Stimulated activated CD8-positive, alpha-beta memory T cell treated with anti-CD3 and anti-CD28 coated beads, Interleukin-12 subunit alpha, Interleukin-12 subunit beta, amount 100 ng/mL, for 1 hour (primary cell): ENCODE measurements at places on chromosomes 3 and 15.

- no peak for DNase-seq
Measured at GRCh38 chr3:56219894-56220805, 248.1 kb downstream of the ERC2 start.

GRCh38 chr15:43325039-43325684 lies 5.2 kb downstream of the LCMT2 start:
- no peak for DNase-seq

DNA sequence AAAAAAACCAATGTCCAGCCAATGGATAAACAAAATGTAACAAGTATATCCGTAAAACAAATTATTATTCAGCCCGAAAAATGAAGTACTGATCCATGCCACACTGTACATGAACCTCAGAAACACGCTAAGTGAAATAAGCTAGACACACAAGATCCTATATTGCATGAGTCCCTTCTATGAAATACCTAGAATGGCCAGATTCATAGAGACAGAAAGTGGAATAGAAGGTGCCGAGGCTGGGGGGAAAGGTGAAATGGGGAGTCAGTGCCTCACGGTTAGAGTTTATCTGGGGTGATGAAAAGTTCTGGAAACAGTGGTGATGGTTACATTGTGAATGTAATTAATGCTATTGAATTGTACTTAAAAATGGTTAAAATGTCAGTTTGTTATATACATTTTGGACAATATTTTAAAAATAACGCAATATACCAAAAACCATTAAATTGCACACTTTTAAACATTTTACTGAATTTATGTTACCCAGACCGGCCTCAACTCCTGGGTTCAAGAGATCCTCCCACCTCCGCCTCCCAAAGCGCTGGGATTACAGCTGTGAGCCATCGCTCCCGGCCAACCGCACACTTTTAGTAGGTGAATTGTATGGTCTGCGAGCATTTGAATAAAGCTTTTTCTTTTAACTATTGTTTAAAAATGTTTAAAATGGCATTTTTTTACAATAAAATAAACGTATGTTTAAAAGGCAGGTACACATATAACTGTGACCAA lies 2.1 kb downstream of the RNF168 start:
- DNase-seq, result no peak

- no peak for DNase-seq
Measured at GRCh38 chr3:72487946-72488737, 360.1 kb downstream of the SHQ1 start.

- DNase-seq, result no peak
Measured at GRCh38 chr3:105103139-105103538, 263.6 kb upstream of the ALCAM start.

GRCh38 chr3:46675426-46675825 lies 18.1 kb downstream of the ALS2CL start:
- no peak for DNase-seq

DNA sequence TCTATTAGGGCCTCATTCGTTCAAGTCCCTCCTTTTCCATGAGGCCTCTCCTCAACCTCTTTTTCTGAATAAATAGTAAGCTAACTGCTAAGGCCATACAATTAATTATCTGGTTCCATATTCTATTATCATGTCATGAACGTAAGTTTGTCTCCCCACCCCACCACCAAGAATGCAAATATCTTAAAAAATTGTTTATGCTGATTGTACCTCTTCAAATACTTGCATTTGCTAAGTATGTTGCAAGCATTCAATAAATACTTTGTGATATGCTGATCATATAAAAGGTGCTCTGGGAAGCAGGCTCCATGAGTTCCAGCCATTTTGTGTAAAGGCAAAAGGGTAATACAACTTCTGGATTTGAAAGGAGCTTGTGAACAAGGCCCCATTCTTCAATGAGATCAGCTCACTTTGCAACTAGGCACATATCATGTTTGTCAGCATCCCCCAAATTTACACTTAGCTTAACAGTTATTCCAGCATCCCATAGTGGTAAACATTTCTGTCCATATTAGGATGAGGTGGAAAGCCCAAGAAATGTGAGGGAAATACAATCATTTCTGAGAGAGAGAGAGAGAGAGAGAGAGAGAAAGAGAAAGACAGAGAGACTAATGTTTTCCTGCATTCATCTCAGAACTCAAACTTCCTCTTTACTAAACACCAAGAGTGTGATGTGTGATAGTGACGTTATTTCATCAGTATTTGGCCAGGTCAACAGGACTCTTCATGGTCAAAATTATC lies 33.2 kb downstream of the SLC12A8 start:
- no peak for DNase-seq

DNA sequence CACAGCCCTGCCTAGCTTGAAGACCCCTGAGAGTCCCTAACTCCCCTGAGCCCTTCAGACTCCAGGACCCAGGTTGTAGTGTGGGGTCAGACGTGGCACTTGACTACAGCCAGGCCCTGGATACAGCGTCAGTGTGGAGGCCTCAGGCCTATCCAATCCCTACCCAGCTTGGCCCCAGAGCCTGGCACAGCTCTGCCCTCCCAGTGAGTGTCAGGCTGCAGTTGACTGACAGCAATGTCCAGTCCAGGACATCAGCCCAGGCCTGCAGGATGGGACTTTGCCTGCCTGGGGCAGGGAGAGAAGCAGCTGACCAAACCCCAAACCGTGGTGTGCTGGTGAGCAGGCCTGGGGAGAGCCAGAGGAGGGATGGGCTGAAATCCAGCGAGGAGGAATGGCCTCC lies 27.3 kb downstream of the KLF13 start:
- DNase-seq, result no peak

GRCh38 chr3:2686816-2687502 lies 423.2 kb downstream of the IL5RA start:
- DNase-seq, result no peak

- no peak for DNase-seq
Measured at GRCh38 chr3:69161587-69162307, 39.4 kb upstream of the LMOD3 start.

DNA sequence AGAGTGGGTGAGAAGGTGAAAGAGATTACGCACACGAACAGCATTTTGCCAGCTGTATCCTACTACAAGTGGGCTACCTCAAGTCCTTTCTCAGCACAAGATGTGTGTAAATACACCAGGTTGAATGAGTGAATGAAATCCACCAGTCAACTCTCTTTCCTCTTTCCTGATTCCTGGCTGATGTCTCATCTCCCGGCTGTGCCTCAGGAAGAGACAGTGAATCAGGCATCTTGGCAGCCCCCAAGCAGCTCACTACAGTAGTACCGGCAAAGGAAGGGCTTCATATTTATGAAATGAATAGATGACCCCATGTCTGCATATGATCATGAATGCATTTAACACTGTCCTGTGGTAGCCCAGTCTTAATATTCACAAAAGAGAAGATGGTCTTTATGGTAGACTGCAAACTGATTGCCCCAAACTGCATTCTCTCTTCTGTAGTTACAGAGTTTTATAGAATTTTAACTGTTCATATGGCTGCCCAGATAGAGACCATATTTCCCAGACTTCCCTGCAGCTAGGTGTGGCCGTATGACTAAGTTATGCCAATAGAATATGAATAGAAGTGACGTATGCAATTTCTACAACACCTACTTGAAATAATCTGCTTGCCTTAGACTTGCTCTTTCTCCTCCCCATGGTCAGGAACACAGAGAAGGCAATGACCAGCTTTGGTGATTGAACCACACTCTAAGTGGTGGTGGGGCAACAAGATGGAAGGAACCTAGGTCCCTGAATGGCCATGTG lies 22.7 kb downstream of the MGLL start:
- no peak for DNase-seq

DNA sequence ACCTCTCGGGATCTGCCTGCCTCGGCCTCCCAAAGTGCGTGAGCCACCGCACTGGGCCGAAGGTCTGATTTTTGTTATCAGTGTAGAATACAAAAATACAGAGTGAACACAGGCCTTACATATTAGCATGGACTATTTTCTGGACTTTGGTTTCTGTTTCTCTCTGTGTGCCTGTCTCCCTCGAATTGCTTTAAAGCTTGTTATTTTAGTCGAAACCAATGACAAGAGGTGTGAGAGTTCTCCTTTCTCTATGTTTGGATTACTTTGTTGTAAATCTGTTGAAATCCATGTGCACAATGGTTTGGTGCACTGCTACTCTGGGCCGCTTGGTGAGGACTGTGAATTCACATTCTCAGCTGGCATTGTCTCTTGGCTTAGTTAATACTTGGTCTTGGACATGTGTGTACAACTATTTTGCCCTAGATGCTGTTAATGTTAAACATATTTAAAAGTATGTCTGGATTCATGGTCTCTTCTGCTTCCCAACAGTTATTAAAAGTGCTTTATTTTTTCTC lies 23.9 kb downstream of the MED12L start:
- no peak for DNase-seq

- no peak for DNase-seq
Measured at GRCh38 chr3:173865900-173866498, 468.5 kb downstream of the NLGN1 start.

DNA sequence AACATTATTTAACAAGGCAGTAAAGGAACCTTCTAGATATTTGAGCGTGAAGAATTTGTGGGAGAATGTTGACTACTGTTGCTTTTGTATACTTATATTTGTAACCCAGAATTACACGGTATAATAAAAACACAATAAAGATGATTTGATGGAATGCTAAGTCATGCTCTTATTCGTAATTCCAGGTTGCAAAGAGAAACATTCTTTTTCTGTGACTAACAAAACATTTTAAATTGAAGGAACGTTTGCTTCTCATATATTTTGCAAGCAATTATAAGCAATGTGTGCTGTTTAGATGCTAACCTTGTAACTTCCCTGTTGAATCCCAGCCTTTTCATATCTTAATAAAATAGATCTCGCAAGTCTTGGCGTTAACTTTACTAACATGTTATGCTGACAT lies 124.4 kb upstream of the CGNL1 start:
- DNase-seq, result no peak

- DNase-seq, result no peak
Measured at GRCh38 chr15:74055804-74056203, 26.5 kb downstream of the GOLGA6A start.

DNA sequence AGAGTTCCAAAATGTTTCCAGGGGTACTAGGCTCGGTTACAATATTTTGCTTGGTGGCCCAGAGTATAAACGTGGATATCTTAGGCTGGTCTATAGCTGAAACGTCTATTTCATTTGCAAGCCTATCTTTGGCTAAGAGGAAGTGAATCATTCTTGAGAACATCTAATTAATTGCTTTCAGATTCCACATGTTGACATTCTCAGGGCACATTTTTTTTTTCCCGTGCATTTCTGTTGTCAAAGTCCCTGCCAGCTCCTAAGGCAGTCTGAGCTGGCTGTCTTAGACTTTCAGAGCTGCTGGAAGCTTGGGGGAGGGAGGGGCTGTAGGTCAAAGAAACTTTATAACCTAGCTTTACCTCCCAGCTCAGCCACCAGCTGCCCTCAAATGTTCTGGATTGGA lies 23.2 kb upstream of the LAMP3 start:
- DNase-seq, result no peak

DNA sequence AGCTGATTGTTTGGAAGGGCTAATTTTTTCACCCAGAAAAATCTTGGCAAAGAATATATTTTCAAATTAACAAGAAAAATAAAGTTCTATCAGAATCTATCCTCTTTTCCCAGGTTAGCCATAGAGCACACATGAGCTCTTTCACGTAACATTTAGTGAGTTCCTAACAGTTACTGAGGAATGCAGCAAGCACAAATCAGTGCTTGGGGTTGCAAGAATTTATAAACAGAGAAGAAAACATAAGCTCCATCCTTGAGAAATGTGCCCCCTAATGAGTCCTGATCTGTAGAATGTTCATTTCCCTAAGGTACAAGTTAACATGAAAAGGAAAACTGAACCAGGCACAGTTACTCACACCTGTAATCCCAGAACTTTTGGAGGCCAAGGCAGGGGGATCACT lies 13.9 kb downstream of the EOGT start:
- no peak for DNase-seq

DNA sequence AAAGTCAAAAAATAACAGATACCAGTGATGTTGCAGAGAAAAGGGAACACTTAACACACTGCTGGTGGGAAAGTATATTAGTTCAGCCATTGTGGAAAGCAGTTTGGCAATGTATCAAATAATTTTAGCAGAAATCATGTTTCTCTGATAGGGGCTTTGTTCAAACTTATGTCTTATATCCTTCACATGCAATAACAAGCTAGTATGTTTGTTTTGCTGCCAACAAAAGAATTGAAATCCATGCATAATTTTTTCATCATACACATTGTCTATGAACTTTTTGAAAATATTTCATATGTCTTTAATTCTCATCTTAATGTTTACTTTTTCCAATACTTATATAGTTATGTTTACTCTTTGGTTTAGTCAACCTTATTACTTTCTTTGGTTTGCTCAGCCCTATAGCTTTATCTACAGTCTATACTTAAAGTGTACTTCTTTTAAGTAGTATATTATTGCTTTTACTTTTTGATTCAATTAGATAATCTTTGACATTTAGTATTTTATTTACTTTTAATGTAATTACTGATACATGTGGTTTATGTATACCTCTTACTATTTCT lies 639.6 kb upstream of the CBLB start:
- DNase-seq, result no peak
